ENCODE measurements at places on chromosomes 7 and 10.

- DNase-seq: no peak
Observed at GRCh38 chr7:45901566-45901965, 13.3 kb downstream of the IGFBP1 start.

GRCh38 chr7:11668727-11669126 is 163.3 kb downstream of the THSD7A start:
- DNase-seq: no peak

DNA sequence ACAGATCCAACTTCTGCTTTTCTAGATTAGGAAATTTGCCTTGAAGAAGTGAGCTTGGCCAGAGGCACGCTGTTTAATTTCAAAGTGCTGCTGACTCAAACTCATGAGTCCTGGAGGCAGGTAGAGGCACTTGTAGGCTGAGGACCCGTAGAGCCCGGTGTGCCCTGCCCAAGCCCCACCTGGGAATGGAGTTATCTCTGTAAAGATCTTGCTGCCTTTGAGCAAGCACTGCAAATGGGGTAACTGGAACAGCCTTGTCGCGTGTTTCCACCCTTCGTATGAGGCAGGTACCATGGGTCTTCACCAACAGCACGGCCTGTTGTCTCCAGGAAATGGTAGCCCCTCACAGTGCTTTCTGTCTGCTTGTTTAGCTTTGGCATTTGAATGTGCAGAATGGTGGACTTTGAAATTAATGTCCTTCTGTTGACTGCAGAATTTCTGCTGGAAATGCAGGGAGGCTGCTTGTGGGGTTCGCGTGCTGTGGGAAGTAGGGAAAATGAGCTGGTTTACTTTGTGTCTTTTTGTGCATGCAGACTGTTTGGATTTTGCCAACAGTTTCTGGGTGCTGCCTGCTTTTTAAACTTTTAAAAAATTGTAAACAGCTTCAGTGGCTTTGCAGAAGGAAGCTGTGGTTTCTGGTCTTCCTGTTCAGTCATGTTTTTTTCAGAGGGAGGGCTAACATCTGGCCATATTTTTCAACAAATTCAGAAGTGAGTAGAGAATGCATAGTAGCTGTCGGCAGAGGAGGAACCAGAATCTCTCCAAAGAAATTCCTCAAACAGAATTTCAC is 27.2 kb downstream of the CCM2 start:
- DNase-seq: no peak

- no peak for DNase-seq
Observed at GRCh38 chr10:4329225-4329624, 496.8 kb upstream of the AKR1E2 start.
